ENCODE measurements at places on chromosomes 16 and 17.

GRCh38 chr16:53996961-53997360 is 289.6 kb downstream of the IRX3 start:
- DNase-seq, result no peak

DNA sequence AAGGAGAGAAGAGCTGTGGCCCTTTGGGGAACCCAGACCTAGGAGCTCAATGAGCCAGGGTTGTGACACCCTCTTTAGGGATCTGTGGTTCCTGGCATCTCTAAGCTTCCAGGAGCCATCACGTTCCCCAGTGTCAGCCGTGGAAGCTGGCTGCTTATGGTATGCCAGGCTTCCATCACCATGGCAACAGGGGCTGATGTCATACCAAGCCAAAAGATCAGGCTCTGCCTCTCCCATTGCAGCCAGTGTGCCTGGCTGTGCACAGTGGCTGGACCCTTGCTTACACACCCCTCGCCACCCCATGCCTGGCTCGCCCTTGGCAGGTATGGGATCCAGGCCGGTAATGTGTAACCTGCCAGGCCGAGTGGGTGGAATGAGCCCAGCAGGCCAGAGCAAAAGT is 91.1 kb downstream of the SSH2 start:
- no peak for DNase-seq

- DNase-seq, result peak; percentile 50
These were observed 54.9 kb downstream of the RGS9 start for GRCh38 chr17:65191811-65192740.

DNA sequence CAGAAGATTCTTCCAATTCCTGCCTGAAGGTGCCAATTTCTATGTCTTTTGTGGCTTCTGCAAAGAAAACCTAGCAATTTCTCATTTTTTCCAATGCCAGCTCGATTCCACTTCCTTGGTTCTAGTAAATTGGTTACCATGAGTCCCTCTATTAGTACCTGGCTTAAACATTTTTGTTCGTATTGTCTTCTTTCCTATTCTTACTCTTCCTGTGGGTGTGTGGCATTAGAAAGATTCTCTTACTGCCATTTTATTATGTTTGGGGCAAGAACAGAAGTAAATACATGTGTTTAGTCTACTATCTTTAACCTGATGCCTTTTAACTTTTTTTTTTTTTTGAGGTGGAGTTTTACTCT is 20.3 kb upstream of the MAPK3 start:
- DNase-seq, result no peak

DNA sequence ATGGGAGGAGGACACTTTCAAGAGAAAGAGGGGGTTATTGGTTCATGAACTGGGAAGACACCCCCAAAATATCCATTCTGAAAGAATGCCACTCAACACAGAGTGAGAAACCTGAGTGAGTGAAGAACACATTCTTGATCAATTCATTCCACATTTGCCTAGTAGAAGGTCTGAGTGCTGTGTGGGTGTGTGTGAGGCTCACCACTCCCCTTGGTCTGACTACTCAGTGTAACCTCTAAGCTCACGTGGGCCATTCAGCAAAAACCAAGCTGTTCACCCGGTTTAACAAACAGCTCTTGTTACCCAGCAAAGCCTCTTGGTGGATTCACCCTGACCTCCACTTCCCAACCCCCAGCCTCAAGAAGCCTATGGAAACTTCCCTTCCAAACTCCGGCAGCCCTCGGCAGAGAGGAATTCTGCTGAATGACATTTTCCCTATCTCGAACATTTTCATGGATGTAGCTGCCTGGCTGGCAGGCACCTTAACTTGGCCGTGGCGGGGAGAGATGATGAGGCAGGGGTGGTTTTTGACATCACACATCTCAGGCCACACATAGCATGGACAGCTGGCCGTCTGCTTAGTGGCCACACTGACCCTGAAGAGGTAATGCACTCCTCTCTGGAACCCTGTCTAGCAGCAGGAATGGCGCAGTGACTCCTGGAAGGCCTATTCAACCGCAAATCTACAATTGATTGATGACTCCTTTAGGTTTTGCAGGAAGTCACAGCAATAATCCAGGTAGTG is 11.6 kb downstream of the ST6GALNAC1 start:
- no peak for DNase-seq

DNA sequence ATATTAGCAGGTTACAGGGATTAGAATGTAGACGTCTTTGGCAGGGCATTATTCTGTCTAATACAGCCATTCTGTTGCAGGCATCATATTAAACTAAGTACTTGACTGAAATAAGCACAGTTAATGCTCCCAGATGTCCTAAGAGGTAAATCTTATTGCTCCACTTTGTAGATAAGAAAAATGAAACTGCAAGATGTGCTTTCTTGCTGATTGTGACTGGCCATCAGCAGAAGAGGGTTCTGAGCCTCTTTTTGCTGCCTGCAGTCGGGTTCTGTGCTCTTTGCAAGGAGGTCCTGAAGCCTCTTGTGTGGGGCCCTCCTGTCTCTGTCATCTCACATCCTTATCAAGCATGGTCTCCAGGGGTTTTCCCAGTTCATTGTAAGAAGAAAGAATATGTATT is 167.1 kb downstream of the KCNJ2 start:
- no peak for DNase-seq

GRCh38 chr16:66751053-66751302 is 431 bp downstream of the DYNC1LI2 start:
- peak; percentile 16 for DNase-seq

DNA sequence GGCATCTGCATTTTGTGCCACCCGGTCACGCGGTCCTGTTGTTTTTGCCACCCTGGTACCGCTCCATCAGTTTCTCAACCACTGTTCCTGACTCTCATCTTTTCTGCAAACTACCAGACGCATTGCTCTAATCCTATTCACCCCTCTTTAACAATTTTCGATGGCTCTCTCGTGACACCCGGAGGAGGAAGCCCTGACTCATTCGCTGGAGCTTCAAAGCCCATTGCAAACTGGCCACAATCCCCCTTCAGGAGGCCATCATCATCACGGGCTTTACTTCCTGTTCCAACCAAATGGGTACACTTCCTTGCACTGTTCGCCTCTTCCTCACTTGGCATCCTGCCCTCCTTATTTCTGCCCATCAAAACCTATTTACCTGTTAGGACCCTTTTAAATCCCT is 155.3 kb downstream of the RGS9 start:
- no peak for DNase-seq

GRCh38 chr17:66676421-66676820 is 158.5 kb upstream of the CACNG5 start:
- DNase-seq, result no peak

DNA sequence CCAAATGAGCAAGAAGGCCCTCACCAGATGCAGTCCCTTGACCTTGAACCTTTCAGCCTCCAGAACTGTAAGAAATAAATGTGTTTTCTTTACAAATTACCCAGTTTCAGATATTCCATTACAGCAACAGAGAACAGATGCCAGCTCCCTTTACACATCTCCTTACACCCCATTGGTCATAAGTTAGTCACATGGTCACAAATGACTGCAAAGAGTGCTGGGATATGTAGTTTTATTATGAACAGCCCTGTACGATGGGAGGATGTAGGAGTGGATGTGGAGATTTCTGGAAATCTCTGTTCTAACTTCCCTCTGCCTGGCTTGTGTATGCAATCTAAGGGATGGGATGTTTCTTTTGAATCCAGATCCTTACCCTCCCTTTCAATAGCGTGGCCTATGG is 13.3 kb upstream of the RPL38 start:
- DNase-seq, result no peak

GRCh38 chr17:74288785-74289184 is 14.8 kb downstream of the DNAI2 start:
- DNase-seq, result peak; percentile 58

DNA sequence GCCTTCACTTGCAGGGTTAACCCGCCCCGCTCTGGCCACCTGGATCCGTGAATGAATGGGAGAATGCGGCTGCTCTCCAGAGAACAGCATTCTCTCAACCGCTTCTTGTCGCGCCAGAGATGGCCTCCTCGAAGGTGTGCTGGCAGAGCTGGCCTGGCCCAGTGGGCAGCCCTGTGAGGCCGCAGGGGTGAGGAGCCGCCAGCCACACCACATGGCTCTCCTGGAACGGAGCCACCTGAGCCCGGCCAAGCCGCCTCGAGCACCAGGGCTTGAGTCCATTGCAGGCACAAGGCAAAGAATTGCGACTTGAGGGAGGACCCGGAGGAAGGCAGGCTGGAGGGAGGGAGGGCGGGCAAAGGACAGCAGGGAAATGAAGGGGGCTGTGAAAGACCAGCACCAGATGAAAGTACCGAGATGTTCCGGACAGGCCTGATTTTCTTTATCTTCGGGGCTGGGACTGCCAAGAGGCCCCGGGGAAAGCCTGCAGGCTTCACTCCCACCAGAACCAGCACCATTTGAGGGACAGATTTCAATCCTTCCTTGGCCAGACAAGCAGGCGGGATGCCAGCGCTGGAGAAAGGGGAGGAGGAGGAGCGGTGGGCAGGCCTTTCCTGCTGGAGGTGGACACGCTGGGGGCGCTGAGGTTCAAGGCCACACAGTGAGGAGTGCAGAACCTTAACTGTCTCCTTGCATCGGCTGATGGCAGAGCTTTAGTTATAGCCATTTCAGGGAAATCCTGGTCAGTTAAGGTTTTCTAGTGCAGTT is 69.4 kb downstream of the MRC2 start:
- DNase-seq, result no peak

DNA sequence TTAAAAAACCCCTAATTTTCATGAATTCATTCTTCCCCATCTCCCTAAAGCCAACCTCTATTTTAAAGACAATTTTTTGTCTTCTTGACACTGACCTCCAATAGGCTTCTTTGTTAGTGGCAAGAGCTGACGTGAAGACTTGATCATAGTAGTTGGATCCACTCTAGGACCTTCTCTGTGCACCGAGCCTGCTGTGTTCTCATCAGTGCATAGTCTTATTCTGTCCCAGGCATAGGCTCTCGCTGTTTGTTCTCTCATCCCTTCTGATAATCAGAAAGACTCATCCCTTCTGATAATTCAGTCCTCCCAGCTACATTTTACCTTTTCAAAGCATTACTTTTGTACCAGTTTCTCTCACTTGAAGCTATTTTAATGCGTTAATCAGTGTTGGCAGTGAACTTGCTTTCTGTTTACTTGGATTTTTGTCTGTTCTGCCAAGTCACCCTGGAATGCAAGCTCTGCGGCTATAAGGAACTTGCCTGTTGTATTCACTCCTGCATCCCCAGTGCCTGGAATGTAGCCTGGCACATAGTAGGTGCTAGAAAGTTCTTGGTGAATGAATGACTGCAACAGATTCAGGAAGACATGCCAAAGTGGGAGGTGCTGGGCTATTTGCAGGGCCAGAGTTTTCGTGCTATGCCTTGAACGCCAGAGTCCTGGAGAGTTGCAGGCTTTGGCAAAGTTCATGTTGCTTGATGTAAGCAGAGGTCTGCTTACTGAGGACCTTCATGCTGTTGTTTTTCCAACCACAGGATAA is 147.6 kb upstream of the MPHOSPH6 start:
- DNase-seq, result no peak

DNA sequence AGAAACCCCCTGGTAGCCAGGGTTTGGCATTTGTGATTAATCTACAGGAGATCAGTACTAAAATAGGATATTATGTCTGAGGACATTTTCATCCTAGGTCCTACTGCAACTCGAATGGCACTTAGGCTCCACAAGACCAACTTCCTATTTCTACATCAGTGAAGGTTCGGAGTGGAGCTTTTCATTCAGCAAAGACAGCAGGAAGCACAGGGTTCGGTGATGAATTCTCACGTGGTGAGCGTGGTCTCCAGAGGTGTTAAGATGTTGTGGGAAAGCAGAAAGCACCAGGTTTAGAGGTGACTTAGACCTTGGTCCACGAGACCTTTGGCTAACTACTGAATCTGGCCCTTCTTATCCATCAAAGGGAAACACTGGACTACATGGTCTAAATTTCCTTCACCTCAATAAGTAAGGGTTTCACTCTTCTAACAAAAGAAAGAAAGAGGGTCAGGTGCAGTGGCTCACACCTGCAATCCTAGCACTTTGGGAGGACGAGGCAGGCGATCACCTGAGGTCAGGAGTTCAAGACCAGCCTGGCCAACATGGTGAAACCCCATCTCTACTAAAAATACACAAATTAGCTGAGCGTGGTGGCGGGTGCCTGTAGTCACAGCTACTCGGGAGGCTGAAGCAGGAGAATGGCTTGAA is 13.9 kb upstream of the HELZ start:
- peak; percentile 30 for DNase-seq

DNA sequence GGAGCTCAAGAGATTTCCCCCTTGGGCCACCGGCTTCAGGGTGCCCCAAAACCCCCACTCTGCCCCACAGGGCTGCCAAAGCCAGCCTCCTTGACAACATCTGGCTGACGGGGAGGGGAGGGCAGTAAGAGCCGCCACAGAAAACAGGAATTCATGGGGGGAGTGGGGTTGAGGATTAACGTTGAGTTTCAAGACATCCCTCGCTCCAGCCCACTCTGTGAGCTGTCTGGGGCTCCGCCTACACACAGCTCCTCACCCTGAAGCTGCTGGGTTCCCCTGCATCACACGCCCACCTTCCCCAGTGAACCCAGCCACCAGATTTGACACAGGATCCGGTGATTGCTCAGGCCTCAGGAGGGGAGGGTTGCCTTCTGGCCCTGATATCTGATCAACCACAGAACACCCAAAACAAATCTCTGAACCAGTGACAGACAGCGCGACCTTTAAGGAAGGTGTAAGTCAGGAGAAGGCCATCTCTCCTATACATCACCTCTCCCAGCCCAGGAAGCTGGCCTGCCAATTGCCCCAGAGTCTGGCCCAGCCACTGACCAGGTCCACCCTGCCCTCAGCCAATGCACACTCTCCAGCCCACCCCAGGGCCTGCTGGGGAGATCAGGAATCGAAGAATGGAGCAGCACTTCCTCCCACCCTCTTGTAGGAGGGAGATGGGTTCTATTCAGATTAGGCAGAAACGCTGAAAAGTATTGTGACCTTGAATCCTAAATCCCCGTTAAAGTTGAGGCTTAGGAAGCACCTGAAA is 132.1 kb downstream of the CLEC16A start:
- DNase-seq, result peak; percentile 86

GRCh38 chr17:60622961-60623360 is 23.0 kb downstream of the PPM1D start:
- DNase-seq, result no peak

DNA sequence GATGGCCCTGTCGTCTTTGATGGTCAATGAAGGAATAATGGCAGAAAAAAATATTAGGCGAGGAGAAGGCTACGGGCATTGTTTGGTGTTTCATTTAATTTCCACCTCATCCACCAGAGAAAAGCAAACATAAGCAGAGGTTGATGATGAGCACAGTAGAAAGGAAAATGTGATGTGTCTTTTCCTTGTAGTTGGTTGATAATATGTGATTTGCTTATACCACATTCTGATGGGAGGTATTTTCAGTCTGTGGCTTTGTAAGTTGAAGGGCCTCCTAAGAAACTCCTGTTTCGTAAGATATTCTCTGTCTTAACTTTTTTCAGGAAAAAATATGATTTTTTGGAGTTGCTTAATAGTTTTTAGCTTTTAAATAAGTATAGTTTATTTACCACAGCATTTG is 215.7 kb downstream of the PRKCA start:
- no peak for DNase-seq

GRCh38 chr17:37234106-37234505 is 141.7 kb upstream of the C17orf78 start:
- no peak for DNase-seq

- no peak for DNase-seq
These were observed 247.1 kb upstream of the MON1B start for GRCh38 chr16:76943921-76944320.

GRCh38 chr17:40069751-40070708 is 7.3 kb downstream of the THRA start:
- peak; percentile 46 for DNase-seq

GRCh38 chr17:32916134-32916533 is 11.8 kb upstream of the TMEM98 start:
- DNase-seq, result no peak

GRCh38 chr17:72852277-72852938 is 240.1 kb downstream of the SLC39A11 start:
- no peak for DNase-seq
